ENCODE measurements at places on chromosomes 5 and 9. TPM values are rescaled to one million over a fixed set of nuclear protein-coding genes. Genes with fewer than 3 reads are reported as not detected.

DNA sequence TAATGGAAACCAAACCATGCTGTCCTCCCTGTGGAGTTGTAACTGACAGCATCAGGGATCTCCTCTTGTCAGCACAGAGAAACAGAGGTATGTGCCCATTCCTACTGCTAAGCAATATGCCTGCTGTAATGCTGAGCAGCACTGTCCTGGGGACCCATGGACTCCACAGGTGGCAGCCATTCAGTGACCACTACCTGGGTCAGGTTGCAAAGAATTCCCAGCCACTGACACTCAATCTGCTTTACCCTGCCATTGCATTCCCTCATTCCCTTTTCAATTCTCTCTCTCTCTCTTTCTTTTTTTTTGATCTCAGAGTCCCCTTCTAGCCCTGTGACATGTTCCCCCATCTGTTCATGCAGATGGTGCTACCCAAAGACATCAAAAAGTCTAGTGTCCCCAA lies 104.1 kb downstream of the GABRB2 start:
- DNase-seq: no peak

The NINJ1 gene
- 87.3 TPM for total RNA-seq

DNA sequence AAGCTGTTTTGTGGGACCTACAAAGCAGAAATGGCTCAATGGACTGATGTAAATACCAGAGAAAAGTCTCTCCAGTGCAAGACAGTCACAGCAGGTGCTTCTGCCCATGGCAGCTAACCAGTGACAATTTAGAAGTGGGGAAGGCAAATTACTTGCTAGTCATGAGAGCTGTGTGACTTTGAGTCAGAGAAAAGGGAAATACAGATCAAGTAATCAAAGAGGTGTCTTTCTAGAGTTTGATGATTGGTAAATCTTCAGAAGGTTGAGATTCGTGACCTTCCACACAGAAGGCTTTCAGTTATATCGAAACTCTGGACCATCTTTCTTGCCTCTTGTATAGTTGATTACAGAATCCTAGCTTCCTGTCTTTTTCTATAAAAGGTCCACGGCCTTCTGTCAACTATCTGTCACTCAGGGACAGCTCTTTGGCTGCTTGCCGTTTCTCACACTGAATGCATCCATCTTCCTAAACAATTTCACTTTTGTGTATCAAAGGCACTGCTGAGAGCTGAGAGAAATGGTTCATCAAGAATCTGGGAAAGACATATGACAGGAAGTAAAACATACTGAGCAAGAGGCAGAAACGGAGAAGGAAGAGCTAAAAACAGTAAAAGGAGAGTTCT lies 993.9 kb upstream of the ACO1 start:
- DNase-seq: no peak

The HACD4 gene
- total RNA-seq: not detected

The OMD gene
- total RNA-seq: 0.21 TPM

The RAD23B gene
- total RNA-seq: 108 TPM

The SET gene
- total RNA-seq: 655 TPM

DNA sequence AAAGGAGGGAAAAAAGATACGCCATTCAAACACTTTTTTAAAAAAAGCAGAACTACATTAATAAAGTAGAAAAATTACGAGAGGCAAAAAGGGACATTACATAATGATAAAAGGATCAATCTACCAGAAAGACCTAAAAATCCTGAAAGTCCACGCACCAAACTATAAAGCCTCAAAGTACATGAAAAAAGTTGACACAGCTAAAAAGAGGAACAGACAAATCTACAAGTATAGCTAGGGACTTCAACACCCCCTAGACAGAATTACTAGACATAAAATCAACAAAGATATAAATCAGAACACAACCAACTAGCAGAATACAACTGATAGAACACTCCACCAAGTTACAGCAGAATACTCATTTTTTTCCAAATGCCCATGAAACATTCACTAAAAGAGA lies 11.1 kb downstream of the CAMSAP1 start:
- no peak for DNase-seq

DNA sequence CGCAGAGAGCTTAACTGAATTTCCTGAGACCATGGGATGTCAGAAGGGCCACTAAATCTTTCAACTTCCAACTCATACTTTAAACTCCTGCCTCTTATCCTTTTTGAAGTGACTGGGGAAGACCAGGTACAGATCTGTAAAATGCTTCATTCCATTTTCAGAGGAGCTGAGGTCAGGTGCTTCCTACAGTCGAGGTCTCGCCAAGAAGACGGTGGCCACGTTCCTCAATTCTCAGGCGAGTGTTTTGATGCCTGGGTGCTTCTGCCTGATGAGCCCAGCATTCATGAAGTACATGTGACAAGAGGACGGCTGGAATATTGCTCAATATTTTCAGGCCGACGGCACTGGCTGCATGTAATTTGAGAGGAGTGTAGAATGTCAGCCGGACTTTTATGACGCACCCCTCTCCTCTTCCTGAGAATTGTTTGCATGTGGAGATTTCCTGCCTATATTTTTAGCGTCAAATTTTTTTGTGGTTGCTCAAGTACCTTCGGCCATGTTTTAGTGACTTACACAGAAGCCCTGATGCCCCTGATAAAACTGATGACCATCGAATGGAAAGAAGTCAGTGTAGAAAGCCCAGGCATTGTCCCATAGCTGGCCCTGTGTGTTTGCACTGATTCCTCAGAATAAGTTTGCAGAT lies 38.8 kb upstream of the GLRX start:
- peak; percentile 98 for DNase-seq

The ZNF462 gene
- total RNA-seq: 6.5 TPM

The CDK5RAP2 gene
- 18.6 TPM for total RNA-seq

The THG1L gene
- total RNA-seq: 22.6 TPM

The MTX3 gene
- total RNA-seq: 6.7 TPM

DNA sequence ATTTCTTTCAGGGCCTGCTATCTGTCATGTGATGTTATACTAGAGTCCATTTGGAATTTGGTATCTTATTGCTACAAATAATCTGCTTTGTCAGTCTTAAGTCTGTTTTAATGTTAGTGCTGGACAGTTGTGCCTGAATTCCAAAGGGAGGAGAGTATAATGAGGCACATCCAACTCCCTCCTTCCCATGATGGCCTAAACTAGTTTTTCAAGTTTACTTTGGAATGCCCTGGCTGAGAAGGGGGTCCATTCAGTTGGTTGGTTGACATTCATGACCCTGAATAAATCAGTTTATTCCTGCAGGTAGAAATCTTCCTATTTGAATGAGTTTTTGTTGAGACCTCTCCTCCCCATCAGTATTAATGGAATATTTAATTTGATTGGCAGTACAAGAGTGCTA lies 9.4 kb upstream of the LRRTM2 start:
- DNase-seq: no peak

GRCh38 chr5:36878392-36879082 lies 2.0 kb downstream of the NIPBL start:
- DNase-seq: peak; percentile 54

The IFNA2 gene
- not detected for total RNA-seq

The FOXE1 gene
- total RNA-seq: not detected

GRCh38 chr5:172558076-172558976 lies 82.7 kb upstream of the NEURL1B start:
- DNase-seq: no peak

DNA sequence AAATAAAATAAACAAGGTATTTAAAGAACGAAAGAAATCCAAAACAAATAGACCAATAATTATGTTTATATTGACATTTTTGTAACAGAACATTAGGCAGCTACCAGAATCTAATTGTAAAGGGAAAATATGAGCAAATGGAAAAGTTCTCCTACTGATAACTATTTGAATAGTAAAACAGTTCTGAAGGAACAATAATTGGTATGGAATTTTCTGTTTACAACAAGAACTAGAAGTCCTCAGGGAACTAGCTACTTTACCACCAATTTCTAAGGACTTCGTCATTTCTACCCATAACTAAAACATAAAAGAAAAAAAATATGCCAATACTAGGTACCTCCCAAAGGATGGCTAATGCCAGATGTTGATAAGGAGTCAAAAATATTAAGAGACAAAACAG lies 58.5 kb downstream of the AP3B1 start:
- no peak for DNase-seq

- no peak for DNase-seq
These were observed 214.6 kb downstream of the PDZD2 start for GRCh38 chr5:31853398-31854135.

GRCh38 chr9:89602978-89603766 lies 1.6 kb upstream of the GADD45G start:
- peak; percentile 77 for DNase-seq

GRCh38 chr9:117796681-117797080 lies 92.5 kb downstream of the TLR4 start:
- no peak for DNase-seq

The LCN15 gene
- total RNA-seq: not detected

- DNase-seq: no peak
These were observed 5.1 kb downstream of the MGAT1 start for GRCh38 chr5:180797256-180798192.

DNA sequence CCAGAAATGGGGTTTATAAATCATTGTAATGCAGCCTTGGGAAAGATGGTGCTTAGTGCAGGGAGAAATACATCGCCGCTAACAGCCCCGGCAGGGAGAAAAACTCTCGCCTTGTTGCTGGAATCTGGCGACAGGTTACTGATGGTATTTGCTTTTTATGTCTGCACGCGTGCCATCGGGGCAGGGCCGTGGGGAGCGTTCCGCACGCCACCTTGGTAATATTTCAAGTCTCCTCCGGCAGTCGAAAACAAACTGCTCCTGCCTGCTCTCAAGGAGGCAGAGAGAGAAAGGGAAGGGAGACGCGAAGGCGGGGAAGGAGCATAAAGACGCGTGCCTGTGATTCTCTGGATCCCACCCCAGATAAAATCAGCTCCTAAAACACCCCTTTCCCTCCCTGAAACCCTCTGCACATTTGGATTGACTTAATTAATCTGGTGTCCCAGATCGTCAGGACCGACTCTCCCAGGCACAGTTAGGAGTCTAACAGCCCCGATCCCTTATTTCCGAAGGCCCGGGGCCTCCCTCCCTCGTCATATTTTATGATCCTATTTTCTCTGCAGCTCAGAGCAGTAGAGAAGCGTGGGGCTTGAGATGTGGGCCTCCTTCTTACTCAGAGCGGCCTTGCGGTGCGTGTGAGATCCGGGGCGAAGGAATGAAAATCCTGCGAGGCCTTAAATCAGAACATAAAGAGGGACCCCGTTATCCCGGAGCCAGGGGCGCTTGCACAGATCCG lies 47.7 kb downstream of the CFAP77 start:
- DNase-seq: no peak

- DNase-seq: no peak
These were observed 67.8 kb downstream of the ACTBL2 start for GRCh38 chr5:57414857-57415256.

DNA sequence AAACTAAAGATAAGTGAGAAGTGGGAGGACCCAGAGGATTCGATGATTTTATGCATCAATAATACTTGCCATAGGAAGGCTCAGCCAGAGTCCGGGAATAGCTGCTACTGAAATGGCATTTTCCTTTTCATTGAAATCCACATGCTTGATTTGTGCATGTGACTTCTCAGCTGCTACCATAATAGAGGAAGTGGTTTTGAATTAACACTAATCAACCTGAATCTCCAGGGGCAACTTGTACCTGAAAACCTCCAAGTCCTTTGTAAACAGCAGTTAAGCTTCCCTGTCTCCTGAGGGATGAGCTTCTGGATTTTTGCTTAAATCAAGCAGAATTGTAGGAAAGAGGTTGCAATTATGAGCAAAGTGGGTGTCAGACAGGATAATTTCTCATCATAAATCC lies 124.9 kb downstream of the PPP2R2B start:
- DNase-seq: no peak

The OTP gene
- not detected for total RNA-seq

- no peak for DNase-seq
These were observed 6.8 kb downstream of the ENC1 start for GRCh38 chr5:74633695-74634094.

The RGS7BP gene
- not detected for total RNA-seq

The FSTL4 gene
- 0.47 TPM for total RNA-seq

Data from H4 (cell line).